Naive B cell (primary cell): ENCODE measurements at places on chromosomes 2 and 18. TPM values are rescaled to one million over a fixed set of nuclear protein-coding genes. Genes with fewer than 3 reads are reported as not detected.

Gene POLE4
- 192 TPM for polyA plus RNA-seq

DNA sequence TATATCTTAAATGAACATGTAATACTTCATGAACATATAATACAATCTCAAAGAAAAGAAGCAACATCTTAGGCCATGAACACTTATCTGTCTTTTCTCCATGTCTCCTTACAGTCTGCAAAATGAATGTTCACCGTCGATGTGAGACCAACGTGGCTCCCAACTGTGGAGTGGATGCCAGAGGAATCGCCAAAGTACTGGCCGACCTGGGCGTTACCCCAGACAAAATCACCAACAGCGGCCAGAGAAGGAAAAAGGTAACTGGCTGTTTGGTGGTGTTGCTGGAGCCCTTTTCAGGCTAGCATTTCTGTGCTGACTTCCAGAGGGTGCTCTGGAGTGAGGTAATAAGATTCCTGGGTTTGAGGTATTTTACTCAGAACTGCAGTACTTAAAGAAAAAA, 295.9 kb upstream of the EPAS1 start:
- DNase-seq, result no peak

- DNase-seq, result no peak
Observed at GRCh38 chr2:90221300-90221651, 1529.8 kb downstream of the RPIA start.

GRCh38 chr18:13239171-13239956, 20.8 kb downstream of the LDLRAD4 start:
- no peak for DNase-seq

DNA sequence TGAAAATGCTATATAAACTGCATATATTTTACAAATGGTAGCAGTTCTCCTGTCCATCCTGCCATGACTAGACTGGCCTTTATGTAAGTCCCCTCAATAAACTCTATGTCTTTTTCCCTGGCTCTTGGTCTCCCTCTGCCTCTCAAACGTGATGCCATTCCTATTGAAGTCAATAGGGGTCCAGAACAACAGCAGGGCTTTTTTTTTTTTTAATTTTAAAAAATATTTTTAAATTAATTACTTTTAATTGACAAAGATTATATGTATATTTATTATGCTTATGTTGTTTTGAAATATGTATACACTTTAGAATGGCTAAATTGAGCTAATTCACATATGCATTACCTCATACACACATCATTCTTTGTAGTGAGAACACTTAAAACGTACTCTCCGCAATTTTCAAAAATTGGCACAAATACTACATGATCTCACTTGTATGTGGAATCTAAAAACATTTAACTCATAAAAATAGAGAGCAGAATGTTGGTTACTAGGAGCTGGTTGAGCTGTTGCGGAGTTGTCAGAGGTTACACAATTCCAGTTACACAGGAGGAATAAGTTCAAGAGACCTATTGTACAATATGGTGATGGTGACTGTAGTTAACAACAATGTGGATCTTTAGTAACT, 123.1 kb downstream of the LRRTM4 start:
- no peak for DNase-seq

- DNase-seq, result no peak
Observed at GRCh38 chr18:45353530-45353929, 261.7 kb upstream of the SLC14A2 start.
